ENCODE measurements at places on chromosomes 11 and 22.

DNA sequence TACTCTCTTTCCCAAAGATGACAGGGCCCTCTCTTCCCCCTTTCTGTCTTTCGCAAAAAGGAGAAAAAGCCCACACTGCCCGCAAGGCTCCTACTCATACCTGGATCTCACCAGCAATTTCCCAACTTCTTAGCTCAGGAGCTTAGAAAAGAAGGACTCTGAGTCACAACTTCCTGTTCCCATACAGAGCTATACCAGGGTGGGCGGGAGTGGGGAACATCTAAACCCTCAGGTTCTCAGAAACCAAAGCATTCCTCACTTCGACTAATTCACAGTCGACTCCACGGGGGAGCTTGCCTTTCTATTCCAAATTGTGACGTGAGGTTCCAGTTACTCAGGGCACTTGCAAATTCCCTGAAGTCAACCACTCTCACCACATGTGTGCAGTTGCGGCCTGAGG lies 61.9 kb downstream of the MTNR1B start:
- no peak for DNase-seq

DNA sequence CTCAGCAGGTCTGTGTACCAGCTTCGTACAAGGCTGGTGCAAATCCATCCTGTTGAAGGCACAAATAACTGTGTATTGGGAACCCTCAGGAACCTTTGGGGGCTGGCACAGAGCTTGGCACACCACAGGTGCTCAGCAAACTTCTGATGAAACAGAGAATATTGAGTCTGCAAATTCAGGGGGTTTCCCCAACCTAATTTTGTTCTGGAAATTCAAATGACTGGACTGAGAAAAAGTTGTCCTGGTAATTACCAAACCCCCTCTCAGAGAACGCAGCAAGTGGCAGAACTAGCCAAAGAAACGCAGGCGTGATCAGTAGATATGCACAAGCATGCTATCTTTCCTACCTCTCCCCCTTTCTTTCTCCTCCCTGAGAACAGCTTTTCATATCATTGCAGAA lies 47.6 kb downstream of the LIF start:
- no peak for DNase-seq

GRCh38 chr11:57196596-57196995 lies 14.8 kb downstream of the LRRC55 start:
- DNase-seq, result no peak

GRCh38 chr11:47229161-47229560 lies 14.4 kb downstream of the DDB2 start:
- no peak for DNase-seq

GRCh38 chr11:120334894-120335462 lies 1.2 kb upstream of the ARHGEF12 start:
- DNase-seq, result peak; percentile 46

DNA sequence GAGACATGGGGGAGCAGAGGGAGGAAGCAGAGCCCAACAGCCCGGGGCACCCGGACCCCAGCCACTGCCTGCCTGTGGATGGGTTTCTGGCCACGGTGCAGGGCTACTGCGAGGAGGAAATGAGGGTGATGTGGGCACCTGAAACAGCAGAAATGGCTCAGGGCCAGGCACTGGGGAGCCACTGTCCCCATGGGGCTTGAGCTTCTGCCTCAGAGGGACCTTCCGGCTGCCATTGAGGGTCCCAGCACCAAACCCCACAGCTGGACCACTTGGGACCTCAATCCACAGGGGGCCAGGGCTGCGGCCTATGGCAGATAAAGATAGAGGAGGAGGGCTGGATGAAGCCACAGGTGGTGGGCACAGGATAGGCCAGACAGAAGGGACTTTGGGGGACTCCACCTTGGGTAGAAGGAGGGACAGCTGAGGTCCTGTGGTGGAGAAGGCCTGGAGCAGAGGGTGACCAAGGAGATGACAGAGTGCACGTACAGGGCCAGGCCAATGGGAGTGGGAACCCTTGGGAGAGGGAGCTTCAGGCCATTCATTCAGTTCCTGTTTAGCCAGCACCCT lies 48.3 kb downstream of the NFAM1 start:
- no peak for DNase-seq
